ENCODE measurements at places on chromosomes 1 and 21.

- no peak for DNase-seq
Measured at GRCh38 chr1:166974647-166975345, 544 bp downstream of the ILDR2 start.

DNA sequence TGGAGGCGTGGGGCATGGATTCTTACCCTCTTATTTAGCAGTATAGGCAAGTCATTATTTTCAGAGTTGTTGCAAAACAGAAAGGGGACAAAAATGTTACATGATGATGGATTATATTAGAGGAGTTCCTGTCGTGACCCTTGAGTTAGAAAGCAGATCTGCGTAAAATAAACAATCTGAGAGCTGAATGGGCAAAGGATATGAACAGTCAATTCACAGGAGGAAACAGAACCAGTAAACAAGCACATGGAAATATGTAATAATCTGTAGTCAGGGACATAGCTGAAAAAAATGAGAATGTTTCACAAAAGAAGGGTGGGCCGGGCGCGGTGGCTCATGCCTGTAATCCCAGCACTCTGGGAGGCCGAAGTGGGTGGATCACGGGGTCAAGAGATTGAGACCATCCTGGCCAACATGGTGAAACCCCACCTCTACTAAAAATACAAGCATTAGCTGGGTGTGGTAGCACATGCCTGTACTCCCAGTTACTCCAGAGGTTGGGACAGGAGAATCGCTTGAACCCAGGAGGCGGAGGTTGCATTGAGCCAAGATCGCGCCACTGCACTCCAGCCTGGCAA lies 20.9 kb downstream of the RCAN1 start:
- no peak for DNase-seq

GRCh38 chr1:106292130-106292529 lies 764.3 kb upstream of the PRMT6 start:
- no peak for DNase-seq

DNA sequence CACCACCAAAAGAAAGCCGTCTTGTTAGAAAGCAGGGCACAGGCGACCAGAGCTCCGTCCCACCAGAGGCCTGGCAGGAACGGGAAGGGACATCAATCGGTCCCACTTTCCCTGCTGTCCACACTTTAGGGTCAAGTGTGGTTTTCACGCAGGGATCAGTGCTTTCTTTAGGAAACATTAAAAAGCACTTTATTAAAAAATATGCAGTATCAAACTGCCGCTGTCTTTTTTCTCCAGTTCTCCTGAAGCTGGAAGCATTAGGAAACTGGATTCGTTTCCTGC lies 437 bp downstream of the IFNLR1 start:
- no peak for DNase-seq
